Glutamatergic neuron (in vitro differentiated cells): ENCODE measurements at places on chromosomes 5 and 9. TPM values are rescaled to one million over a fixed set of nuclear protein-coding genes. Genes with fewer than 3 reads are reported as not detected.

- no peak for DNase-seq
Observed at GRCh38 chr9:26034786-26035185, 356.5 kb upstream of the TUSC1 start.

DNA sequence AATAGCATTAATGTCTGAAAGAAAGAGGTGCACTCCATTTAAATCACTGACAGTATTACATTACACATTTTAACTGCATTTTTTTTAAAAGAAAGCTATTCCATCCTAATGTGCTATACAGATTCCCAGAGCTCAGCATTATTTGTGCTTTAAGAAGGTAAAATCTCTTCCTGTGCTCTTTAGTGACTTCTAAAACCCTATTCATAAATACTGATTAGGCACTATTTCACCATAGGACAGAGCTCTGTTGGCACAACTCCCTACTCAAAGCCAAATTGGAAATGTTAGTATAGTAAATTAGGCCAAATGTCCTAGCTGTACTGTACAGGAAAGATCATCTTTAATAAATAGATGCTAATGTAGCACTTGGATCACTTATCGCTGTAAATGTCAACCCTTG is 262.5 kb downstream of the TUSC1 start:
- no peak for DNase-seq

DNA sequence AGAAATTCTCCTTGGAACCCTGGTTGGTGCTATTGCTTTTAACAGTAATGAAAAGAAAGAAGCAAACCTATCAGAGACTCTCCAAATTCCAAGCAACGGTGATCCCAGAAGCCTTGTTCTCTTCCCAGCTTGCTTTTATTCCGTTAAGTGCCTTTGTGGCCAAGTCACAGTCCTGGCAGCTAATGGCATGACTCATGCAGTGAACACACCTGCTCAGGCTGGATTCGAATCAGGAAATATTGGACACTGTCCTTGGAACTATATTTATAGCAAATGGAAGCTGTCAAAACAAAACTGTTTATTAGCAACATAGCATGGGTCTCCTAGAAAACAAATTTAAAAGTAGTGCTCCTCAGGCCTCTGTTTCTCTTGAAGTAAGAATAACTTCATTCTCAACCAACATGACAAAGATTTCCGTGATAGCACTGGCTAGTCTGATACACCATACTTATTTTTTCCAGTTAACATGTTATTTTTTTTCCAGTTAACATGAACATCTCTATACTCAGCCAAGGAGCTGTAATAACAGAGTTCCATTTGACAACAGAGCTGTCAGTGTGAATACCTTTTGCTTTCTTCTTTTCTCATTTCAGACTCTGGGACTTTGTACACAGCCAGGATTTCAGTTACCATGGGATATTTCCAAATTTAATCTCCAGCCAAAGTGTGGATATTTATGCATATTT is 502.4 kb downstream of the GADD45G start:
- DNase-seq: no peak

The TEX10 gene
- 18.4 TPM for total RNA-seq

The TPPP gene
- total RNA-seq: 44.5 TPM
